ENCODE measurements at places on chromosomes 1 and 21.

- DNase-seq, result no peak
These were observed 92.4 kb upstream of the DPT start for GRCh38 chr1:168821434-168821833.

- no peak for DNase-seq
These were observed 77.6 kb downstream of the SPATA46 start for GRCh38 chr1:162299018-162299417.

GRCh38 chr1:40395190-40396175 lies 22.0 kb downstream of the SMAP2 start:
- no peak for DNase-seq

DNA sequence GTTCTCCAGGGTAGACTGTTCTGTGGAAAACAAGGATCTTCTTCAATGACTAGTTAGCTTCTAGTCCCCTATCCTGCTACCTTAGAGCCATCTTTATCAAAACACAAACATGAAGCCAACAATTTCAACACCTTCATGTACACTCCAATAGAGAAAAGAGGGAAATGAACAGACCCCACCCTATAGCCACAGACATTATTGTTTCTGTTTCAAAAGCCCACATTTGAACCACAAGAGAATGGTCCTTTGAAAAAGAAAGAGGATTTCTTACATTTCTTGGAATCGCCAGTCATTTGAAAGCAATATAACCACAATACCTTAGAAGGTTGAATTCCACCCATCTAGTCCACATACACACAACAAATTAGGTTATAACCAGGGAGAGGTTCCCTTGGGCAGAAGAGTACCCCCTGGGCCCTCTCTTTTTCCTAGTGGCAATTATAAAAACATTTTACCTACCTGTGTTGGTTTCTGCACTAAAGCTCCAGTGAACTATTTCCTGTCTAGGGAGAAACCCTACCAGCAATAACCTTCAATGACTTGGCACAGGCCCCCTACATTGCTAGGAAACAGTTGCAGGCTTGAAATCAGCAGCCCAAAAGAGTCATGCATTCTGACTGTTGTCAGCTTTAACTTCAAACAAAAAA lies 2.7 kb upstream of the LPGAT1 start:
- no peak for DNase-seq

GRCh38 chr1:202126426-202126825 lies 3.7 kb downstream of the GPR37L1 start:
- no peak for DNase-seq

GRCh38 chr1:57158604-57158998 lies 192.8 kb upstream of the C8B start:
- DNase-seq, result no peak

- no peak for DNase-seq
These were observed 26.3 kb downstream of the USP24 start for GRCh38 chr1:55188909-55189308.

GRCh38 chr1:34070201-34070836 lies 94.7 kb downstream of the CSMD2 start:
- no peak for DNase-seq

- no peak for DNase-seq
These were observed 187.8 kb downstream of the RUNX1 start for GRCh38 chr21:34861258-34861657.

- DNase-seq, result no peak
These were observed 14.0 kb upstream of the WASF2 start for GRCh38 chr1:27503844-27504587.

- no peak for DNase-seq
These were observed 142.9 kb downstream of the SLC45A1 start for GRCh38 chr1:8460784-8461183.

DNA sequence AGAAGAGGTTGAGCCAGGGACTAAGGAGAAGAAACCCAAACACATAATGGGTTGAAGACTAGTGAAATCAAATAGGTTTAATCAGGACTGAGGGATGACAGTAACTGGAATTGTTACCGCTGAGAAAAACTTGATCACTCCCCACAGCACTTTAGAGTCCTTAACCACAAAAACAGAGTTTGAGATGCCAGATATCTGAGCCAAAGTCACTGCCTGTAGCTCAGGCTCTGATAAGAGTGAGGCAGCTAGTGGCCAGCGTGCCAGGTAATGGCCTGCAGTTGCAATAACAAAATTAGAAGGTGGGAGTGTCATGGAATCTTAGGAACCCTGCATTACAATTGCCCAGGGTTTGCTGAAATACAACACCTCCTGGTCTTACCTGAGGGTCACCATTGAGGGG lies 48.0 kb downstream of the PRKAB2 start:
- DNase-seq, result no peak

GRCh38 chr1:37410815-37411214 lies 63.6 kb upstream of the ZC3H12A start:
- DNase-seq, result no peak
